ENCODE measurements at places on chromosomes 7 and 10. TPM values are rescaled to one million over a fixed set of nuclear protein-coding genes. Genes with fewer than 3 reads are reported as not detected.

The GSTO2 gene
- not detected for total RNA-seq

DNA sequence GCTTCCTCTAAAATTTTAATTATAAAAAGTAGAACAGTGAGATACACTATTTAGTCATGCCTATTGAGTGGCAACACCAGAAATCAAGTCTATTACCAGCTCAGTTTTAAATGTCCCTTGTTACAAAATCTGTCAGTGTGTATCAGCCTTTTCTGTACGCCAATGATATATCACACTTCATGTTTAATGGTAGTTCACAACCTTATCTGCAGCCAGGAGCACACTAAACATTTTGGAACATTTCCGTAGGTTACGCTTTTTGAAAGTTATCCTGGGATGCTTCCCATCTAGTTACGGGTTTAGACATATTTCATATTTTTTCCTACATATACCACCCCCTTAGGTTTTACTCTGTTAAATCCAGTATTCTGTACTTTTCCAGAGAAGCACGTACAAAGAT, 5.4 kb downstream of the HNRNPA2B1 start:
- no peak for DNase-seq

- no peak for DNase-seq
Measured at GRCh38 chr10:59036311-59037017, 140.0 kb upstream of the PHYHIPL start.

The DNAH11 gene
- total RNA-seq: 0.26 TPM

GRCh38 chr7:122299624-122300210, 4.8 kb downstream of the FEZF1 start:
- no peak for DNase-seq

DNA sequence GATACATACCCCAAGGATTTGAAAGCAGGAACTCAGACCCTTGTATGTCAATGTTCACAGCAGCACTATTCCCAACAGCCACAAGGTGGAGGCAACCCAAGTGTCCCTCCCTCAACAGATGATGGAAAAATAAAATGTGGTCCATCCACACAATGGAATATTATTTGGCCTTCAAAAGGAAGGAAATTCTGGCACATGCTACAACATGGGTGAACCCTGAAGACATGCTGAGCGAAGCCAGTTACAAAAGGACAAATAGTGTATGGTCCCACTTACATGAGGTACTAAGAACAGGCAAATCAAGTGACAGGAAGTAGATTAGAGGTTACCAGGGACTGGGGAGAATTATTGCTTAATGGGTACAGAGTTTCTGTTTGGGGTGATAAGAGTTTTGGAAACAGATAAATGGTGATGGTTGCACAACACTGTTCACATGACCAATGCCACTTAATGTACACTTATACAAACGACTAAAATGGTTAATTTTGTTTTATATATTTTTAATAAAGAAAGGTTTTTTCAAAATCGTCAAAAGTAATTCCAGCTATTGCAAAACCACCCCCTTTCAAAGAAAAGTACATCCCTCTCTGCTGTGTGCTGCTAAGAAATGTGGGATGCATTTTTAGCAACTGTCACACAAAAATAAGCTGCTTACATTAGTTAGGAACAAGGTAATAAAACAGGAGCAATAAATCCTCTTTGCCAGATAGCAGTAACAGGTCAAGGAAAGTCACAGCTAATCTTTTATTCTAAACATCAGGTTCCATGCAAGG, 85.7 kb downstream of the GRB10 start:
- no peak for DNase-seq

- DNase-seq: no peak
Measured at GRCh38 chr10:42553064-42553407, 85.3 kb downstream of the ZNF33B start.

The EIF5AL1 gene
- total RNA-seq: 0.26 TPM

The C7orf33 gene
- not detected for total RNA-seq

GRCh38 chr7:82600531-82600930, 157.0 kb upstream of the CACNA2D1 start:
- DNase-seq: no peak

The UBE2D4 gene
- 5.1 TPM for total RNA-seq

- no peak for DNase-seq
Measured at GRCh38 chr7:33591490-33591889, 313.8 kb upstream of the BMPER start.

GRCh38 chr7:149874644-149875028, 867 bp downstream of the ATP6V0E2 start:
- no peak for DNase-seq

DNA sequence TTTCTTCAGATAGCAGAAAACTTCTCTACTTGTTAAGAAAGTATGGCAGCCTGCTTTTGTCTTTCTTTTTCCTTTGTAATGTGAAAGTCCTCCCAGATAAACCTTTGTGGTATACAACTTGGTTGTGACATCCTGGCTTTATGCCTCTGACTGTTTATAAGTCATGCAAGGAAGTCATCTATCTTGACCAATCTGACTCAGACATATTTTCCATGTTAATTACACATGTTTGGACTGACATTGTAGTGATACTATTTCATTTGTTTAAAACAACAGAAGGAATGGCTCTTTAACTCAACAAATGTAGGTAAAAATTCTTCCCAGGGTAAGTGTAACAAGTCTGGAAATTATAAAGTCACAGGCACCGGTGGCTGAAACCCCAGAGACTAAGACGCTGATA, 341.6 kb upstream of the MEOX2 start:
- no peak for DNase-seq
